ENCODE measurements at places on chromosomes 6 and 20.

DNA sequence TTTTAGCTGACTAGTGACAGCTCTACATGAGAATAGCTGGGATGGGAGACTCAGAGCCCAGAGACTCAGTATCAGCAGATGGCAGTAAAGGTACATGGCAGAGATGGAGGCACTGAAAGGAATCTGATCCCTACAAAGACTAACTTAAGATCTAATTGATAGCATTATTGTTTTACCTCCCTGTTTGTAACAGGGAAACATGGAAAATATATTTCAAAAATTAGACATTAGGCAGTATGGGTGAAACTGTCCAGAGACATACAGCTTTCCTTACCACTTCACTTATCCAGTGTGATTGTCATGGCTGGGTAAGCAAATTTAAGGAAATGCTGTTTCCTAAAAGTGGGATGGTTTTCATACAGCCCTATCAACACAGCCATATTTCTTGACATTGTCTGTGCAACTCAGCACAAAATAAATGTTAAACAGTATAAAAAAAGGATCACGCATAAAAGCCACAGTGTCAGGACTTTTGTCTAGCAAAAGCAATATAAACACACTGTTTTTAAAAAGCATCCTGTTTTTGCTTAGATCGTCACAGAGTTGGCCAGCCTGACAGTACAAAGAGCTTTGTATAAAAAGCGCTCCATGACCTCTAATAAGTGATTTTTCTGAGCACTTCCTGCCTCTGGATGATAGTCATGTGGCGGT is 376.9 kb downstream of the PHF3 start:
- no peak for DNase-seq

DNA sequence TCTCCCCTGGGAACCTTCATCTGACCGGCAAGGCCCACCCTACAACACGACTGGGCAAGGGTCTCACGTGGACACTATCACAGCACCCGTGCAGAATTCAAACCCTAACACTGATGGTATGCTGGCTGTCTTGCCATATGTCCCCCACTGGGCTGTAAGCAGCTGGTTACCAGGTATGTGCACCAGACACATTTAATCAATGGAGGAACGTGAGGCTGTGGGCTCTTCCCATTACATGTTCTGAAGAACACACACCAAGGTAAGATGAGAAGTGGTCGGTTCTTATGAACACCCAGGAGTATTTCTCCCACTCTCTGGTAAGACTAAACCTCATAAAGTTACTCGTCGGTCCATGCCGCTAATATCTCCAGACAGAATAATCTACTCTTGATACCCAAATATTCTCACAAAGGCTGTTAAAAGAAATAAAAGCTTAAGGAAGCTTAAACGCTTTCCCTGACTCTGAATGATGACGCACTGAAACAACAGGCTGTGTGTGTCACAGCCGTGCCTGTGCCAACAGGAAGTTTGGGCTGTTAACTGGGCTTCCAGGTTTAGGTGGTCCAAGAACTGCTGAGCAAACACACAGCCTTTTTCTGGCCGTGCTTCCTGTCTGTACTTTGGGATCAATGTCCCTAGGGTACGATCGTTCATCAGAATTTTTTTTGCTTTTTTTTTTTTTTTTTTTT is 75.3 kb downstream of the SLC23A2 start:
- DNase-seq: no peak

DNA sequence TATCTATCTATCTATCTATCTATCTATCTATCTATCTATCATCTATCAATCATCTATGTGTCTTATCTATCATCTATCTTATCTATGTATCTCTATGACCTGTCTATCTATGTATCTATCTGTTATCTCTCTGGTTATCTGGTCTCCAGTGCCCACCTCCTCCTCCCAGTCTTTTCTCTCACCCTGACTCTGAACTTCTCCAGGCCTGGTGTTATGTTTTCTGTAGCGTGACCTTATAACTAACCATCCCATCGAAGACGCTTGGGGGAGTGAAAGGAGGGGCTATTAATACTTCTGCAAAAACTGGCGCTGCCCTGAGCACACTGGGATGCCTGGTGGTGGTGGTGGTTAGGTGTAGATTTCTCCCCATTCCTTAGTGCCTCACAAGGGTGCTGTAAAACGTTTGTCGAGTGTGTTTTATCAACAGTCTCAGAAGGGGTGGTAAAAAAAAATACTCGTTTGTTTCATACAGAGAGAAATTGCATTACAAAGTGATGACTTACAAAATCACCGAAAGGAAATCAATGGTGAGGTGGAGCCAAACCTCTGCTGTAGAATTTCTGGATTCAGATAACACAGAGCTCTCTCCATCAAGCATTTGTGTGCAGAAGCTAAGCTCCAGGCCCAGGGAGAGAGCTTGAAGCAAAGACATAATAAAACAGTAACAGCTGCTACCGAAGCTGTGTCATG is 156.2 kb downstream of the BCAS1 start:
- no peak for DNase-seq

DNA sequence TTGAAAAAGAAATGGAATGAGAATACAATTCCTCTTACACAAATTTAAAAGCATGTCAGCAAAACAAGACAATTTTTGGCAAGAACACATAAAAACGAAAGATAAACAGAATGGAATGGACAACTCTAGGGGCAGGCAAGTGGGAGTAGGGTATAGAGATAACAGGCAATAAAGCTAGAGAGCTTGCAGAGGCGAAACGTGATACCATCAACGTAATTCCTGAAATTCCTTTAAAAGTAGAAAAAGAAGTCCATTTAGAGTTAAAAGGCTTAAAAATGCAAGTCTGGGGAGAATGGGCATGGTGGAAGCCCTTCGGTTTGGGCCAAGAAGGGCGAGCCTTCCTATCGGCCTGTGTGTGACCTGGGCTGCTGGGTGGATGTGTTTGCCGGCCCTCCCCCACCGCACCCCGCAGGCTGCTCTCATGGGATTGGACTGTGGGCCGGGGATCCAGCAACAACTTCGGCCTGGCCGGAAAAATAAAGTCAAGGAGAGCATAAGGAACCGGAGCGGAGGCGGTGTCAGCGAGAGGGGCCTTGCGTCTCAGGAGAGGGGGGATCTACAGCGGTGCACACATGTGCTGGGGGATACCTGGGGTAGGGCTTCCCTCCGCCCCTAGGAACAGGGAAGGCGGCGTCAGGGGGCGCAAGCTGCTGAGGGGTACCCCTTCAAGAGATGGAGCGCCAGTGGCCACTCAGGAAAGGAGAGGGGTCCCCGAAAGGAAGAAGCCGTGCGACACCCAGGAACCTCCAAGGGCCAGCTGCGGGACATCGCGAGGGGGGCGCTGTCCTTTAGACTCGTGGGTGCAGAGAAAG is 4.1 kb downstream of the TMEM239 start:
- no peak for DNase-seq

DNA sequence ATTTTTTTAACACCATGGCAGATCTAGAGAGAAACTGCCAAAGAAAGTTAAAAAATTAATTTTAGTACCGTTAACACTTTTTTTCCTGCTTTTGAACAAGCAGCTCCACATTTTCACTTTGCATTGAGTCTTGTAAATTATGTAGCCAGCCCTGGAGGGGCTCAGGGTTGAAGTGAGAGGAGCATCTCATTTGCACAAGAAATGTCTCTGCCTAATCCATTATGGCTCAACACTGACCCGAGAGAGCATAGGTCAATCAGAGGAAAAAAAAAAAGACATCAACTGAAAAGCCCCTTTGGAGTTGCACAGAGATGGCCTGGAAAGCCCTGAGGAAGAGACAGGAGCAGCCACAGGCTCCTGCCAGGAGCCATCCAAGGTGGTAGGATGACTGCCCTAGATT is 4.3 kb upstream of the SLPI start:
- no peak for DNase-seq

DNA sequence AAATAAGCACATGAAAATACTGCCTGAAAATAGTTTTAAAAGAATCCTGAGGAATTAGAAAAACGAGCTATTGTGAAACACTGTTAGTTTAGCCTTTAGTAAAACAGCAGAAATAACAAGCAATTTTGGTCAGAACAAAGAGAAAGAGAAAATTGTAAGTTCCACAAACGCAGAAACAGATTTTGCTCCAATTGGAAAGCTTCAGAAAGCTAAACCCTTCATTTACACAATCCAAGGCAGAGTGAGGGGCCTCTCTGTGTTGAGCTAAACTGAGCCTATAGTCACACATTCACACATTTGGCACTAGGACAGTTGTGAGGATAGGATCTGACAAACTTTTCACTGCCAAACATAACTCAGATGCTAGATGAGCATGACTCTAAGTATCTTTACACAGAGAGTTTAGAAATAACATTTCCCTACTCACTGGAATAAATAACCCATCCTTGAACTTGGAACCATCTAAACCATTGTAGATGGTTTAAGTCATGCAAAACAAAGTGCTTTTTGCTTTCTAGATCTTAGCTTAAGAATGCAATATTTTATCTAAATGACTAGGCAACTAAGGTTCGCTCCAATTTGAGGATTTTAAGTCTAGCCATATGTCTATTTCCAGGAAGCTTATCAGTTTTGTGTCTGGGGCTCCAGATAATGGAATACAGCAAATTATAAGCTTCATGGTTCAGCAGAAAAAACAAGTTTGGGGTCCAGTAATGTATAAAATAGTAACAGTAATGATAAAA is 122.6 kb downstream of the SGK1 start:
- DNase-seq: no peak

DNA sequence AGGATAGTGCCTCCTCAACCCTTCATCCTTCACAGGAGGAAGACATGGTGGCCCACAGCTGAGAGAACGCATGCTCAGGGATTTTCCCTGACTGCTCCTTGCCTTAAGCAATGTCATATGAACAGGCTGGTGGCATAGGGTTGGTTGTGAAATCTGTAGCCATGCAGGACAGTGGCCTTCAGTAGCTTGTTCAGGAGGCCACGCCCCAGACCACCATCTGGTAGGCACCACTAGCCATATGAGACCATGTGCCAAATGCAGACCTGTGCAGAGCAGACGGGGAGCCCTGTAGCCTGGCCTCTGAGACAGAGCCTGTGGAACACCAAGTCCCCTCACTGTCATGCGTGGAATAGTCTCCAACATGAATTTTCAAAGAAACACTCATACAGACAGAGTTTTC is 76.5 kb downstream of the ADTRP start:
- no peak for DNase-seq

DNA sequence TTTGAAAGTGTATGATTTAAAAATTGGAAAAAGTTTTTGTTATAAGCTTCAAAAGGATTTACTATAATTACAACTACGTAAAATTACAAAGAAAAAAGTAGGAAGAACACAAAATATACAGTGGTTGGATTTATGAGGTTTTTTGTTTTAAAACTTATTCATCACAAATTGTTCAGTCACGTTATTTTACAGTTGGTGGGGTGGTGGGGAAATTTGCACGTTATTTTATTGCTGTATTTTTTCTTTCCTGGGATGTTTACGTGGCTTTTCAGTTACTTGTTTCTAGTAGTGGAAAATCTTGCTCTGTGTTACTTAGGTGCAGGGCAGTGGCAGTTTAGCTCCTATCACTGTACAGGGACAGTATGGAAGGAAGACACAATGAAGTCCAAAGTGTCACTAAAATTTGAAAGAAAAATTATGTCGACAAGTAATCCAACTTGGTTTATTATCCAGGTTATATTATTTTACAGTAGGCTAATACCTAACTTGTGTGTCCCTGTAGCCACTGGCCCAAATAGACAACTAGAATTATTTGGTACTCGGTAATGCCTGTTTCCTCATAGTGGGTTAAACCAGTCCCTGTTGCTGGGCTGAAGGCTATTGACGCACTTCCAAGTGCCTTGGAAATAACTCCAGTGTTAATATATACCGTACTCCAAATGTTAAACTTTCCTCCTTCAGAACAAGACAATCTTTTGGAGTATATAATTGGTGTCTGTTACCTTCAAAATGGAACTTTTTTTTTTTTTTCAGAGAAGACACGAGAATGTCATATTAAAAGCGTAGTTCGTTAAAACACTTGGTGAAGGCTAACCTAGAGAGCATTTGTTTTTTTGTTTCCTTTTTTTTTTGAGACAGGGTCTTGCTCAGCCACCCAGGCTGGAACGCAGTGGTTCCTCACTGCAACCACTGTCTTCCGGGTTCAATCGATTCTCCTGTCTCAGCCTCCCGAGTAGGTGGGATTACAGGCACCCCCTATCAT is 4.6 kb downstream of the JARID2 start:
- DNase-seq: no peak

DNA sequence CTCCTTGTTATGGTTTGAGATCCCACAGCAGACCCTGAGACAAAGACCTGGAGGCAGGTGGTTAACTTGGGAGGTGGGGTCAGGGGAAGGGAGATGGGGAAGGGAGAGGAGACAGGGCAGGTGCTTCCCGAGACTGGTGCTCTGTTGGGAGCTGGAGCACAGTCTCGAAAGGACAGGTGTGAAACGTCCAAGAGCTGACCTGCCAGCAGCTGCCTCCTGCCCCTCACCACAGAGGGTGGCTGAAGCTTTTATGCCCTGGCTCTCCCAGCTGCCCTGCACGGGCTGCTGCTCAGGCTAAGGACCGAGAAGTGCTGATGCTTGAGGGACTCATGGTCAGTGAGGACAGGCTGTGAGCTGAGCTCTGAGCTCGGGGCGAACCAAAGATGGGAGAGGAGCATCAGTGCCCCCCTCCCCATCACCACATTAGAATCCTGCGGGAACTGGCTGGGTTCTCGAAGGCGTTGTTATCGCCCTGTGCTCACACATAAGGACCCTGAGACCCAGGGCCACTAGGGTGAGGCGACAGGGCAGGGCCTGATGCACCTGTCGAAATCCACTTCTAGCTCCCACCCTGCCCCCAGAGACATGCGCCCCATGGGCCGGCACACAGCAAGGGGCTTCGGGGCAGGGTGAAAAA is 25.3 kb upstream of the CD93 start:
- no peak for DNase-seq

DNA sequence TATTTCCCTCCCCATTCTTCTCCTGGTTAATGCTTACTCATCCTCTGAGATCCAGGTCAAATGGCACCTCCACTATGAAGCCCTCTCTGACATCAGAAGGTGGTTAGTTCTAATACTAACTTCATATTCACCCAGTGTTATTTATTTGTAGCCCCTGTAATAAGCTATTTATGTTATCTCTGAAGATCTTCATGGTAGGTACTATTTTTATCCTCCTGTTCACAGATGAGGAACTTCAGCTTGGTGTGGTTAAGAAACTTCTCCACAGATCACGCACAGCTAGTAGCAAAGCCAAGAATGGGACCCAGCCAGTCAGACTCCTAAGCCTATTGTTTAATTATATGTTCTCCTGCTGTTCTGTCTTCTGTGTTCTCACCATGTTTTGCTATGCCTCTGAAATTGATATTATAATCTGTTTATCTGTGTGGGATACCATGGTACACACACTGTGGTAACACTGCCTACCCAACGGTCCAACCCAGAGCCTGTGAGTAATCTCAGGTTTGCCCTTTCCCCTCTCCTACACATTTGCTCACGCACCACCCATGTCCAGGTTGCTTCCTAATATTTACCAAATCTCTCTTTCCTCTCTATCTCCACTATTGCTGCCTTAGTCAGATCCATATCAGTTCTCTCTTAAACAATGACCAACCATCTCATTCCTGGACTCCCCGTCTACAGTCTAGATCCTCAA is 98.4 kb downstream of the IPCEF1 start:
- DNase-seq: no peak

GRCh38 chr6:45507186-45507585 is 129.5 kb upstream of the SUPT3H start:
- DNase-seq: no peak

- DNase-seq: no peak
Measured at GRCh38 chr6:14871221-14871620, 374.6 kb upstream of the JARID2 start.

Data from HFF-Myc (cell line).